Spinal cord (tissue), 10 donors: ENCODE measurements at places on chromosomes 11 and 22.
A peak's percentile ranks its signal among the peaks of the same experiment; 100 is the strongest.

DNA sequence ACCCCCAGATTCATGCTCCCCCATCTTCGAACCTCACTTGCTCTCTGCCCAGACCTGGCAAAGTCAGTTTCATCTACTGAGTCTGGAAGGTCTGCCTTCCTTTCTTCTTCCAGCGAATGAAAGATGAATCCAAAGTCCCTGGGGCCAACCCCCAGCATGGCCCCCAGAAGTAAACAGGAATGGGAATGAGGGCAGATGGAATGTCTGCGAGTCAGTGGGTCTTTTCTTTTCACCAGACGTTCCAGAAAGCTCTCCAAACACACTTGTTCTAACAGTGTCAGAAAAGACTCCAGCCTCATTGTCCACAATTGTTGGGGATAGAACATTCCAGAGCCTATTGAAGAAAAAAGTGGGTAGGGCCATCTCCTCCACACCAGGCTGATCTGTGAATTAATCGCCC, 28.6 kb downstream of the RIBC2 start:
- no peak for DNase-seq

DNA sequence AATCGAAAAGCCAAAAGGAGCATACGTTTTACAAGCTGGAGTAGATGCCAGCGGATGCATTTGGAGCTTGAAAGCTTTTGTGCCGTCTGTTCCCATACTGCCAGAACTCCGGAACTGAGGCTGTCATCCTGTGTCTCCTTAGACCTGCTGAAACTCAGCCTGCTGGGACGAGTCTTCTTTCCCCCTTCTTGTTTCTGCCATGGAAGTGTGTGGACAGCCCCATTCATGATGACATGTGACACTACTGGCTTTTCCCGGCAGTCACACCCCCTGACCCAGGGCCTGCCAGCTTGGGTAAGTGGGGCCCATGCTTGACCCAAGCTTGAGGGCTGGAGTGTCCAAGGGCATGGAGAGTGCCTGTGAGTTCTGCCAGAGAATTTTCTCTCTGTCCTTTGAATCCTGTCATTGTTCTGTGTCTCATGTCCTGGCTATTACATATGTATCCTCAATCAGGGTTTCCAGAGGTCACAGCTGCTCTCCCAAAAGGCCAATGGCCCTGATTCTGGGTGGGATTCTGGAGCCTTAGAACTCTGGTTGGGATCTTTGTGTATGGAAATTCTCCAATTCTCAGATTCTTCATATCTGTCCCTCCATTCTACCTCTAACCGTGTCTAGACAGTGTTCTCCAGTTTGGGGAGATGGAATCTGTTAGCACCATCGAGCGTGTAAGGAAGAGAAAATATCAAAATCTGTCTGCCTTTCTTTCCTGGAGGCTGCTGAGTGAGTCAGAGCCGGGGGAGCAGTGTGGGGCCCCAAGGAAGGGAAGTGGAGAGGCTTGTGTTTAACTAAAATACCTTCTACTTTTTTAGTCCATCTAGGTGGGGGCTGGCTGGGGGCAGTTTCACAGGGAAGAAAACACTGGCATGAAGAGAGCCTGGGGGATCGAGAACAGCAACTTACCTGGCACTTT, 73.2 kb downstream of the KIAA1671 start:
- DNase-seq, result no peak

GRCh38 chr11:44661311-44661717, 65.4 kb upstream of the TSPAN18 start:
- no peak for DNase-seq

DNA sequence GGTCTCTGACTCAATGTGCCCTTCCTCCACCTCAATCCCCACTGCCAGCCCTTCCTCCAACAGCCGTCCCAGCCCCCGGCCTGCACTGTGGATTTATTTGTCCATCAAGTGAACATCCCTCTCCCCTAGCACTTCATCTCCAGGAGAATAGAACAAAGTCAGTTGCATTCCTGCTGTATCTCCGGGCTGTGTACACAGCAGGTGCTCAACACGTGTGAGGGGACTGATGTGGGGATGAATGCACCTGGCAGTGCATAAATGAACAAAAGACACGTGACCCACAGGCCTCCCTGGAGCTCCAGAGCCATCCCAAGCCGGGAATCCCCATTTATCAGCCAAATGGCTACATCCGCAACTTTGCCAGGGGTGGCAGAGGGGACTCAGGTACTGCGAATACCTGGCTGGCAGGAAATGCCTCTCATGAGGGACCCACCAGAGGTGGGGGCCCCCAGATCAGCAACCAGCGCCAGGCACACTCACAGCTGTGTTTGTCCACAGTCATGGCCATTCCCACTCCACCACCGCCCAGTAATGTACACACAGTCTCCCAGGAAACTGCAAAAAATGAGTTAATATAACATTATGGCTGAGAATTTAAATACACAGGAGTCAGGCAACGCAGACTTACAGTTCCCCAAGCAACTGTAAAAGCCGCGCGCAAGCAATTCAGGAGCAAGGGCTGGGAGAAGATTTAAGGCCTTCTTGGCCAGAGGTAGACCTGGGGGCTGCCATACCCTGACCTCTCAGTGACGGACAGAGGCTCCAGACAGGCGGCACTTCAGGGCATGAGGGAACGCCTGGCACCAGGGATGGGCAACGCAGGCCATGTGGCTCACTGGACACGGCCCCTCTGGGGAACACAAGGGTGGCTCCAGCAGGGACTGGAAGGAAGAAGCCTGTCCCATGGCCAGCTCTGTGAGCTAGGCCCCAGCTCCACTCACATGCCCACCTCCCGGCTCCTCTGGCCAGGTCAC, 50.3 kb upstream of the TCF20 start:
- DNase-seq, result no peak

- no peak for DNase-seq
Observed at GRCh38 chr22:30220338-30221012, 26.1 kb downstream of the LIF start.

DNA sequence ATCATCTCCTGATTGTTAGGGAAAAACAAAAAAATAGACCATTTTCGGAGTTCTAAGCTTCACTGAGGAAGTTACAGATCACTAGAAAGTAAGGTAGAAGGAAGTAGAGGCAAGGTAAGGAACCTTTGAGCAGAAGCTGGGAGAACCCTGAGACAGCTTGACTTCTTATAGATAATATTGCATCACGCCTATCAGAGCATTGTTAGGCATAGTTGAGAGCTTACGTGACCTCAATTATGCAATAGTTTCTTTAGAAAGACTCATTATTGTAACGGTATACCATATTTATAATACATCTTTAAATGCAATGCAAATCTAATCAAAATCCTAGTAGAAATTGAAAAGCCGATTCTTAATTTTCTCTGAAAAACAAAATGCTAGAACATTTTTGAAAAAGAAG, 4.9 kb downstream of the TBRG1 start:
- no peak for DNase-seq

- no peak for DNase-seq
Observed at GRCh38 chr11:14346303-14346955, 12.6 kb downstream of the RRAS2 start.

DNA sequence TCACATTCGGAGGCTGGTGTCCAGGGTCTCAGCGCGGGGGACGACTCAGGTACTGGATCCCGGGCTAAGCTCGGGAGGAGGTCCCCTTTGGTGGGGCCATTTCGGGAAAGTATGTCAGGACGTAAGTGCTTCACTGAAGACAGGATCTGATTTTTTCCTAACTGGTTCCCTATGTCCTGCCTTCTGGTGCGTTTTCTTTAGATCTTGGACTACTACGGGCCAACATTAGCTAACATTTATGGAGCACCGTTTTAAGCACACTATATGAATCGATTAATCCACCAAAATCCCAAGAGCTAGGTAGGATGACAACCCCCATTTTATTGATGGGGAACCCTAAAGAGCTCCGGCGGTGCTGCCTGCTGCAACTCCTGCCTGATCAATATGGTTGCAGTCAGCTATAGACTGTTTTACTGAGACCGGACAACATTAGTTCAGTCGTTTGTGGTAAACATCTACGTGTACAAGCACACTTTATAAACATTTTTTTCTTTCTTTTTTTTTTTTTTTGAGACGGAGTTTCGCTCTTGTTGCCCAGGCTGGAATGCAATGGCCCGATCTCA, 17.0 kb upstream of the WDR74 start:
- no peak for DNase-seq

- DNase-seq, result no peak
Observed at GRCh38 chr22:19644314-19645223, 69.7 kb upstream of the SEPTIN5 start.

- no peak for DNase-seq
Observed at GRCh38 chr11:83299681-83300080, 13.5 kb upstream of the CCDC90B start.

- peak; percentile 22 for DNase-seq
Observed at GRCh38 chr11:14308114-14308896, 50.7 kb downstream of the RRAS2 start.

- no peak for DNase-seq
Observed at GRCh38 chr22:37303821-37304274, 21.5 kb downstream of the CYTH4 start.

GRCh38 chr22:49322231-49322630, 505.4 kb downstream of the BRD1 start:
- no peak for DNase-seq

DNA sequence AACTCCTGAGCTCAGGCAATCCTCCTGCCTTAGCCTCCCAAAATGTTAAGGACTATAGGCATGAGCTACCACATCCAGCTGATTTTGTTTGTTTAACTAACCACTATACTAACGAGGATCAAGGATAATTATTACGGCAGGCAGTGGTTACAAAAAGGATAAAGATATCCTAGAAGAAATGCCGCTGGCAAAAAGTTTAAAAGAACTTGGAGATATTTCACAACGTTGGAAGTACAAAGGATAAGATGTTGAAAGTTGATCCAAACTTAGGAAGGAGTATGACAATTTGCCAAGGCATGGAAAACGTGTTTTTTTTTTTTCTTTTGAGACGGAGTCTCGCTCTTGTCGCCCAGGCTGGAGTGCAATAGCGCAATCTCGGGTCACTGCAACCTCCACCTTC, 13.4 kb downstream of the AP5B1 start:
- no peak for DNase-seq

DNA sequence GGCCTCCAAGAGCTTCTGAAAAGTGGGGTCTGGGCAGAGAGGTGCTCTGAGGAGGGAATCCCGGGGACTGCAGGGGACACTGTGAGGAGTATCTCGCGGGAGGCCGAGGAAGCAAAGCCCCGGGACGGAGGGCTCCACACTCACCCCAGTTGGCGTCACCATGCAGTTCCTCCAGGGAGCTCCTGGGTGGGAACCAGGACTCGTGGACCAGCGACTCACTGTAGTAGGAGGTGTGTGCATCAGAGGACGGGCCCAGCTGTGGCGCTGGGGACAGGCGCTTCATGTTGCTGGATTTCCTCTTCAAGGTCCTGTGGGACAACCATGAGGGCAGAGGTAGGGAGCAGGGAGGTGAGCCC, 4.8 kb downstream of the SUN2 start:
- no peak for DNase-seq

- no peak for DNase-seq
Observed at GRCh38 chr11:117629146-117629545, 167.9 kb downstream of the DSCAML1 start.

DNA sequence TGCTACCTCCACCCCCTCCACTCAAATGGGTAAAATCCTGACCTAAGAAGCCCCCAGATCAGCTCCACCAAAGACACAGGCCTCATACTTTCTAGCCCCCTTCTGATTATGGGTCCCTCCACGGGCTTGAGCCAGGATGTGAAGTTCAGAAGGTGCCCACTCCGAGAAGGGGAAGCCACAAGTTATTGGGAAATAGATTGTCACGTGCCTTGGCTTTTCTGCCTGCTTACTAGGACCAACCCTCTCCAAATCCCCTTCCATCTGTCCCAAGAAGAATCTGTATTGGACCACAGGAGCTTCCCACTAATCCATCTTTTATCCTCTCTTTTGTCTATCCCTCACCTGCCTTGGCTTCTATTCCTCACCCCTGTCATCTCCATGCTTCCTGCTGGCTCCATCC, 3.0 kb upstream of the NRGN start:
- no peak for DNase-seq

- DNase-seq, result no peak
Observed at GRCh38 chr11:10294290-10294953, 403 bp upstream of the SBF2 start.

DNA sequence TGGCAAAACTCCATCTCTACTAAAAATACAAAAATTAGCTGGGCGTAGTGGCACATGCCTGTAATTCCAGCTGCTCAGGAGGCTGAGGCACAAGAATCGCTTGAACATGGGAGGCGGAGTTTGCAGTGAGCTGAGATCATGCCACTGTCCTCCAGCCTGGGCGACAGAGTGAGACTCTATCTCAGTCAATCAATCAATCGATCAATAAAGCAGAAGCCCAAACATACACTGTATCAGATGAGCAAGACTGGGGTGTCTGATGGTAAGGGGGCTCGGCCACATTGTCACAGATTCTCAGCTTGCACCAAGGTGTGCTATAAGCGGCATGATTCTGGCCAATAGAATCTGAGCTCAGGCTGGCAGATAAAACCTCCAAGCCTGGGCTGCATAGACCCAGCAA, 261.1 kb downstream of the BUD13 start:
- no peak for DNase-seq

- no peak for DNase-seq
Observed at GRCh38 chr11:107272561-107272960, 185.1 kb downstream of the CWF19L2 start.

DNA sequence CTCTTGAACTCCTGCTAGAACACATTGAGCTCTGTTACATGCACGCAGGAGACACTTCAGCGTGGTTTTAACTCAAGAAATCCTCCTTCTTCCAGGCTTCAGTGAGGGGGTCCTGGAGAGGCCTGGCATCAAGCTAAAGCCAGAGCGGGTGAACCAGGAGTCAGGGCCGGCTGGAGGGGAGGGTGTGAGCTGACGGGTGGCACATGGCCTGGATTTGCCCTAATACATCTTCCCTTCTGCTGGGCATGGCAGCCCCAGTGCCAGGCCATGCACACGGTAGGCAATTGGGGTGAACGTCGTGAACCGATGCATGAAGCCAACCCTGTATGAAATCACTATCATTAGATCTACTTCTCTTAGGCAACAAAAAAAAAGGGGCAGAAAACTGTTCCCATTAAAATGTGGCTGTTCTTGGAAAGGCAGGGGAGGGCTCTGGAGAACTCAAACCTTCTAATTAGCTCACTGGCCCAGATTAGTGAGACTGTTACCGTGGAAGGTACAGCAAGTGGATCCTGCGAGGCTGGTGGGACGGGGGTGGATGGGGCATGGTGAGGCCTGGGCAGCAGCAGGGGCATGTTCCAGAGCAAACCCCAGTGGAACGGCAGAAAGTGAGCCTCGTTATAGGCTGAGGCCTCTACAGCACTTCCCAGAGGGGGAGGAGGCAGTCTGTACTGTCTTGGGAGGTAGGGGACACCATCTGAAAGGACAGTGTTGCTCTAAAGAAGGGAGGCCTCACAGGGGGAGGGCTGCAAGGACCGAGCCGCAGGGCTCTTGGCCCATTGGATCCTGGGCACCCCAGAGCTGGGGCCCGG, 10.6 kb downstream of the IFT27 start:
- no peak for DNase-seq
